CD4-positive, alpha-beta T cell (primary cell): ENCODE measurements at places on chromosomes 12 and 14.

DNA sequence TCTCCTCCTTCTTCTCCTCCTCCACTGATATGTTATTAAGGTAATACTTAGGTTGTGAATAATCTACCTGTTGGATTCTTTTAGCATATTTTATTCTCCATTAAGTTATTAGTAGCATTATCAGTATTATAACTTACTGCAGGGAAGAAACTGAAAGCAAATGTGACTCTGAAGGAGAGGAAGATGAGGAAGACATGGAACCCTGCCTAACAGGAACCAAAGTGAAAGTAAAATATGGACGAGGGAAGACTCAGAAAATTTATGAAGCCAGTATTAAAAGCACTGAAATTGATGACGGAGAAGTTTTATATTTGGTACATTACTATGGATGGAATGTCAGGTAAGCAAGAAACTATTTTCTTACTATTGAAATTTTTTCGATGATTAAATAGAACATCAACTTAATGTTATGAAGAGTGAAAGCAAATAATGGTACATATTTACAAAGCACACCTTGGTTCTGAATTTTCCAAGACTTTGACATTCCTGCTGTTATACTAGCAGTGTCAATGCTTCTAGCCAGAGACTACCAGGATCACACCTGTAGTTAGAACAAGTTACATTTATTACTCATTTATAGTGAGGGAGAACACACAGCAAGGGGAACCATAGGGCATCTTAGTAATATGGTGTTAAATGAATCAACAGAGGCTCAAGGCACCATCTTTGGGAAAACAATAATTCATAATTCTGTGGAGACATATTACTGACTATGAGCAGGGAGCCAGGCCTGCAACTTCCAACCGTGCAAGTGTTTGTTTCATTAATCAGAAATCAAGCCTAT lies 42.0 kb upstream of the TOMM20L start:
- no peak for DNase-seq

GRCh38 chr12:125068391-125068790 lies 3.2 kb downstream of the AACS start:
- no peak for DNase-seq

- no peak for DNase-seq
Observed at GRCh38 chr12:1808036-1808797, 12.1 kb upstream of the LRTM2 start.

DNA sequence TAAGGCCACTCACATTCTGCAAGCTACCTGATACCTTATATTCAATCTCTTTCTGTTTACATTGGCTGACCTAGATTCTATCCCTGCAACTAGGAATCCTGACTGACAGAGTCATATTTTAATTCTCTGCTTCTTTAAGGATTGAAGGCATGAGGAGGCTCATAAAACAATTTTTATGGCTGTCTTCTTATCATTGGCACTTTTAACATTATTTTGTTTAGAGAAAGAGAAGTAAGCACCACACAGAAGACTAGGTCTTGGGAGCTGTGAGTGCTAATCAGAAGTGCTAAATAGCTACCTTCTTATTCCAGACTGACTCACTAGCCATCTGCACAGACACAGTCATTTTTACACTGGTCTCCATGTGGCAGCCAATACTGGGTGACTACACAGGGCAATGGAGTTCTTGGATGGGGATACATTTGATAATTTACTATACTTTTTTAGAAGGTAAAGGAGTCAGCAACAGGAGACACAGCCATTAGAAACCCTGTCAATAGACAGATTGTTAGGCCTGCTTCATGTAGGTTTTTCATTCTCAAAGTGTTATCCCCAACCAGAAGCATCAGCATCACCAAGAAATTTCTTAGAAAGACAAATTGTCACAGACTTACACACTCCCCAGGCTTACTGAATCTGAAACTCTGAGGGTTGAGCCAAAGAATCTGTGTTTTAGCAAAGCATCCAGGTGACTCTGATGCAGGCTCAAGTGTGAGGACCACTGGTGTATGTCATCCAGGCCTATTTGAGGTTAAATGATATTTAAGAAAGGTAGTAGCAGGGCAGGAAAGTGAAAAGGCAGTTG lies 214.1 kb downstream of the DUSP6 start:
- no peak for DNase-seq

DNA sequence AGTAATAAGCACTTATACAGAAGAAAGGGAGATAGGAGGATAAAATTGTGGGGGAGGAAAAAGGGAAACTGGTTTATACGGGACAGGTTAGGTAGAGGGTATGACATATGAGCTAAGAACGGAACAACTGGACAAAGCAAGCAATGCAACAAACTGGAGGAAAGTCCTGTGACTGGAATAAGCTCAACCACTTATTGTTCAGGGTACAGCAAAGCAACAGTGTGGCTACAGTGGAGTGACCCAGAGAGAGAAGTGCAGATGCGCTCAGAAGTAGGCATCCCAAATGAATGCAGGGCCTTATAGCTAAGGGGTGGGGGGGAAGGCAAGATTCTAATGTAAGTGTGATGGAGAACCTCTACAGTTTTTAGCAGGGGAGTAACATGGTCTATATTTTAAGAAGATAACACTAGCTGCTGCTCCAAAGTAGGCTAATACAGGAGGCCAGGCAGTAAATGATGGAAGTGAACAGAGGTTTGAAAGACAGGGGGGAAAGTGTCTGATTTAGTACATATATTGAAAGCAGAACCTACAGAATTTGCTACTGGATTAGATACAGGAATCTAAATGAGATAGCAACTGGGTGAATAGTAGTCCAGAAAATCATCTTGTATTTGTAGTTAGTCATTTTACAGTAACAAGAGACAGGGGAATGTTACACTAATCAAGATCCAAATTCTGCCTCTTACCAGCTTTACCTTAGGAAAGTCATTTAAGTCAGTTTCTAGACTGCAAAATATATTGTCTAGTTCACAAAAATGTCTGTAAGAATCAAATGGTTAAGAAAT lies 3.3 kb downstream of the UBE2N start:
- no peak for DNase-seq

- no peak for DNase-seq
Observed at GRCh38 chr12:32545413-32545980, 133.6 kb upstream of the DNM1L start.
